SW480 (cell line): ENCODE measurements at places on chromosomes 3 and 15.

- peak; percentile 42 for DNase-seq
Measured at GRCh38 chr3:124467980-124468902, 262.0 kb upstream of the UMPS start.

DNA sequence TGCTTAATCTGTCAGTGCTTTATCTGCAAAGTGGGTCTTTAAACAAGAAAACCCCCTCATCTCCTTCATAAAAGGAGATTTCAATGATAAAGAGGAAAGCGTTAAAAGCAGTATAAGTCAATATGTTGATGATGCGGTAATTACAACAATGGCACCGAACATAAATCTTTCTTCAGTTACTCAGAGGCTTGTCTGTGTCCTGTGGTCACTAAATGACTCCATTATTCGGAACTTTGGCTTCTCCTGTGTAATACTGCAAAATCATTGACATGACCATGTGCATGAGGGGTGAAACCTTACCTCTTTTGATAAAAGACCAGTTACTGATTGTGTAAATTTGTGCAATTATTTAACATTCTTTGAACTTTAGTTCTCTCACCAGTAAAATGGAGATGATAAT lies 4.8 kb upstream of the USP3 start:
- no peak for DNase-seq

DNA sequence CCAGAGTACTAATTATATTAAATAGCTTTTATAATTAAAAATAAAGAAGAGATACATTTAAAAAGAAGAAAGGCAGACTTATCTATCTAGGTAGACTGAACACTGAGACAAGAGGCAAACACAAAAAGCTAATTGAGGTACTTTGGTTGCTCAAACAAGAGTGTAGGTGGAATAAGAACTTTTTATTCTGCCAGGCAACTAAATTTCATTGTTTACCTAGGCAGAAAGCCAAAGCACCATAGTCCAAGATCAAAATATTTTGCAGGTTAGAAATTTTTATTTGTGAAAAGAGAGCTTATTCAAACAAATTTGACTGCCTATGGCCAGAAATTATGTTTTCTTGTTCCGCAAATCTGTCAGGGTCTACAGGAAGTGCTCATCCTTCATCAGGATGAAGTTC lies 499.6 kb upstream of the GBE1 start:
- no peak for DNase-seq

- DNase-seq: peak; percentile 5
Measured at GRCh38 chr3:64143409-64144130, 81.7 kb downstream of the PRICKLE2 start.

GRCh38 chr3:100941041-100941440 lies 52.2 kb downstream of the ABI3BP start:
- DNase-seq: no peak

DNA sequence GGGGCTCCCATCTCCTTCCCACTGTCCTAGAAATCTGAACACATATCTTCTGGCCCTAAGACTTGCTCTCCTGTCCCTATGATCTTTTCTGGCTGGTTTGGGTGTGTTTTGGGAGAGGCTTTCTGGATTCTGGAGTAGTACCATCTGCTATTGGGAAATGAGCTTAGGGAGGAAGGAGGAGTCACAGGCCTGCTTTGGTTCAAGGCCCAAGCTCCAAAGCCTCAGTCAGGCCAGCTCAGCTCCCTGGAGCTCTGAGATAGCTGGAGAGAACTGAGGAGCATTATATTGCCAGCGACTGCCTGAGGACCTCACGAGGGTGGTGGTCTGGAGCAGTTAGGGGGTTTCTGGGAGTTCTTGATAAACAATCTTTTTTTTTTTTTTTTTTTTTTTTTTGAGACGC lies 18.7 kb downstream of the RASGRF1 start:
- no peak for DNase-seq

- DNase-seq: no peak
Measured at GRCh38 chr15:62403164-62403809, 238.2 kb upstream of the C2CD4B start.

- DNase-seq: no peak
Measured at GRCh38 chr15:73231661-73232419, 136.9 kb downstream of the HCN4 start.

GRCh38 chr15:87287156-87287555 lies 969.4 kb downstream of the NTRK3 start:
- DNase-seq: no peak

DNA sequence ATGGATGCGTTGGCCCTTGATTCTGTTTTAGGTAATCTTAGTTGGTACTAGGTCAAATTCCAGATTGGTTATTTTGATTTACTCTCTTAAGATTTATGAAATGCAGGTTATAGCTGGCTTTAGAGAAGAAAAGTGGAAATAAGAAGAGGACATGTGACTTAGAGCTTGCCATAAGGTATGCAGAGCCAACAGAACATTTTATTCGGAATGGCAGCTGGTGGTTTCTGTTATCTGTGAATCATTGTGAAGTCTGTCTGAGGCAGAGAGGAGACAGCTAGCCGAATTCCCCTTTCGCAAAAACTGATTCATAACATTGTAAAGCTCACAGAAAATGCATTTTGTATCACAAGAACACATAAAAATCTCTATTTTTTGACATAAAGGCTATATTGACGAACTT lies 82.1 kb downstream of the FILIP1L start:
- DNase-seq: no peak

DNA sequence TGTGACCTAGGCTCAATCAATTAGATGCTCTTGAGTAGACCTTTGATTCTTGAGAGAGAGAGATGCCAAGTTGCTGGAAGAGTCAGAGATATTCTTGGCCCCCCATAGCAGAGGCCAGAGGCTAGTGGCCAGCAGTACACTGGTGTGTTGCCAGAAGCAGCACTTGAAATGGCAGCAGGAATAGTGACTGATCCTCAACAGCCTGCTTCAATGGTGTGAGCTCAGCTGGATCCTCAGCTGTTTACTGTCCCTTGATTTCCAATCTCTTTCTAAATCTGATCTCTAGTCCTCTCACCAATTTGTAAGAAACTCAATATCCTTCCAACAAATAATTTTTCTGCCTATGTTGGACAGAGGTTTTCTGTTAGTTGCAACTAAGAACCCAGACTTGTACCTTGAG lies 170.3 kb upstream of the CCDC54 start:
- DNase-seq: no peak

- DNase-seq: no peak
Measured at GRCh38 chr3:66552846-66553245, 52.0 kb upstream of the LRIG1 start.

DNA sequence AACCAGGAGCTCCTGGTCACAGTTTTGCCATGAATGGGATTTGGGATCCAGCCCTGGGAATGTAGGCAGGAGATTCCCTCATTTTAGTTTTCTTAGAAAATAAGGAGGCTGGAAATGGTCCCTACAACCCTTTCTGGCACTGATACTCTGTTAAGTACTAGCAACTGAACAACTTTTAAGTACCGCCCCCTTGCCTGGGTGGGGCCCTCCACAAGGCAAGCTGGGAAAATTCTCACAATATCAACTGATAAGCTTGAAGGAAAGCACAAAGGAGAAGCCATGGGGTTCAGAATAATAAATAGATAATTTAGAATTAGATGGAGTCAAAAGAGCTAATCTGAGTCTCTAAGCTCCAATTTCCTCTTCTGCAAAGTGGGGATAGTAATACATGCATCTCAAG lies 4.2 kb upstream of the DGKG start:
- no peak for DNase-seq

- DNase-seq: no peak
Measured at GRCh38 chr3:63050548-63051177, 175.4 kb upstream of the CADPS start.

DNA sequence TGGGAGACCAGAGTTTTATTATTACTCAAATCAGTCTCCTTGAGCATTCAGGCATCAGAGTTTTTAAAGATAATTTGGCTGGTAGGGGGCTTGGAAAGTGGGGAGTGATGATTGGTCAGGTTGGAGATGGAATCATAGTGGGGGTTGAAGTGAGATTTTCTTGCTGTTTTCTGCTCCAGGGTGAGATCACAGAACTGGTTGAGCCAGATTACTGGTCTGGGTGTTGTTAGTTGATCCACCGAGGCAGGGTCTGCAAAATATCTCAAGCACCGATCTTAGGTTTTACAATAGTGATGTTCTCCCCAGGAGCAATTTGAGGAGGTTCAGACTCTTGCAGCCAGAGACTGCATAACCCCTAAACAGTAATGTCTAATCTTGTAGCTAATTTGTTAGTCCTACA lies 141.0 kb downstream of the OTOL1 start:
- no peak for DNase-seq

- DNase-seq: no peak
Measured at GRCh38 chr15:70119911-70120508, 22.3 kb upstream of the TLE3 start.

DNA sequence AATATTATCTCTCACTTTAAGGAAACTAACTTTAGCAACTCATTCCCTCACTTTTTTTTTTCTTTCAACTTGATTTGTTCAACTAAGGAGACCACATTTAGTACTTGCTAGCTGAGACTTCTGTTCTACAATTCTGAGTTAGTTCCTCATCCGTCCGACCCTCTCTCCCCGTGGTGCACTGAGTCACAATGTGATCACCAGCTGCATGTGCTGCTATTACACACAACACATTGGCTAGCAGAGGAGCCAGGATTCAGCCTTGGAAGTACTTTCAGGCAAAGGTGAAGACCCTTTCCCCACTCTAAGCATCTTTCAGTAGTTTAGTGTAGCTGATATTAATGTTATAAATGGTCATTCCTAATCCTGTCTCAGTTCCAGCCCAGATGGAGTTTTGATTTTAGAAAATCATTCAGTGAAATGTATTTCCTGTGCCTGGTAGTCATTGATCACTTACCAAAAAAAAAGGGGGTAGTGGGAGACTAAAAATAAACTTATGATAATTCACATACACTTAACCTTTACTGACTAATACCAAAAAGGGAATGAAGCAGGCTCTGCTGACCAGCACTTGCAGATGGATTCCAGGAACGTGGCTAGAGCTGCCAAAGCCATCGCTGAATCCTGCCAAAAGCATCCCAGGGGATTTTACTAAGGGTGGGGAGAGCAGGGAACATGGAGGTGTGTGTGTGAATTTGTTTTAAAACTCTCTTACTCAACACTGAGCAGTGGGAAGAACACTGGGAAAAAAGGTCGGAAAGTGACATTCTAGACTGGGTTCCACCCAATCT lies 424.8 kb downstream of the LPP start:
- no peak for DNase-seq

- no peak for DNase-seq
Measured at GRCh38 chr15:67120009-67120838, 54.8 kb downstream of the SMAD3 start.

- DNase-seq: peak; percentile 52
Measured at GRCh38 chr3:76900596-76900995, 139.3 kb upstream of the ROBO2 start.

GRCh38 chr3:15267502-15267901 lies 61.5 kb downstream of the CAPN7 start:
- no peak for DNase-seq

GRCh38 chr3:59143447-59143846 lies 93.6 kb upstream of the CFAP20DC start:
- DNase-seq: no peak

GRCh38 chr3:23809840-23810342 lies 4.1 kb downstream of the UBE2E1 start:
- DNase-seq: no peak

DNA sequence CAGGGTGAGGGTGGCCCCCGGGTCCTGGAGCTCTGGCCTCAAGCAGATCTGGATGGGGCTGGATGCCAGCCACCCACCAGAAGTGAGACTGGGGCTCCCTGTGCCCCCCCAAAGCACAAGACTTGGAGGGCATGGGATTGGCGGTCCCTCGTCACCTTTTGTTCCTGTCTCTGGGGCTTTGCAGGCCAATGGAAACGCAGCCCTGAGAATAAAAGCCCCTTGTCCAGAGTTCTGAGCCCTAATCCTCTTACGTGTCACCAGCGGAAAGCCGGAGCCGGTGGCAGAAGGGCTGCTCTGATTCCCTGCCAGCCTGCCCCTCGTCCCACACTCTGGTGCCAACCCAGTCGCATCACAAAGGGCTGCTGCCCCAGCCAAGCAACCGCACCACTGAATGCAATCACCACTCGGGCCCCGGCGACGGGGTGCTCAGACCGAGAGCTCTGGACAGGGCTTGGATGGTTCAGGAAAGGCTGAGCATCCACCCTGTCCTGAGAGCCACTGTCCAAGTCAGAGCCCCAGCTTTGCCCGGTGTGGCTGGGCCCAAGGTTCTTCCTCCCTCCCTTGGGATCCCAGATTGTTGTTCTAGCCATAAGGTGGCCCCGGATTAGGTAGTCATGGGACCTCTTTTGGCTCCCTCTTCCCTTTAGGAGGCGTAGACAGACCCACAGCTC lies 22.8 kb upstream of the ELP6 start:
- DNase-seq: no peak

GRCh38 chr15:68699881-68700454 lies 120.7 kb downstream of the ANP32A start:
- no peak for DNase-seq
